ENCODE measurements at places on chromosomes 6 and 20.

DNA sequence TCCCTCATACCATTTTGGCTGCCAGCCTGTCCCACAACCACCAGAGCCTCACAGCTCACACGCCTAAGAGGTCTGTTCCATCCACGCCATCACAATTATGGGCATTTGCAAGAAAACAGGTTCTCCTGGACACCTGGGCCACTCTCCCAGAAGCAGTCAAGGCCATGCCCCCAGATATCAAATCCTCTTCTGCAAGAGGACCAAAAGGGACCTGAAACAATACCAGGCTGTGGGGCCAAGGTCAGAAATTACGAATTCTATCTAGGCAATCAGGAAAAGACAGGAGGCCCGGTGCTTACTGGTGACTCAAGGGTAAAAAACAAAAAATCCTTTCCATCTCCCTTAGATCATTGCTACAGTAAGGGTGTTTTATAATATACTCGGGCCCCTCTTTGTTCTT, 69.8 kb downstream of the ZMYND8 start:
- no peak for DNase-seq

DNA sequence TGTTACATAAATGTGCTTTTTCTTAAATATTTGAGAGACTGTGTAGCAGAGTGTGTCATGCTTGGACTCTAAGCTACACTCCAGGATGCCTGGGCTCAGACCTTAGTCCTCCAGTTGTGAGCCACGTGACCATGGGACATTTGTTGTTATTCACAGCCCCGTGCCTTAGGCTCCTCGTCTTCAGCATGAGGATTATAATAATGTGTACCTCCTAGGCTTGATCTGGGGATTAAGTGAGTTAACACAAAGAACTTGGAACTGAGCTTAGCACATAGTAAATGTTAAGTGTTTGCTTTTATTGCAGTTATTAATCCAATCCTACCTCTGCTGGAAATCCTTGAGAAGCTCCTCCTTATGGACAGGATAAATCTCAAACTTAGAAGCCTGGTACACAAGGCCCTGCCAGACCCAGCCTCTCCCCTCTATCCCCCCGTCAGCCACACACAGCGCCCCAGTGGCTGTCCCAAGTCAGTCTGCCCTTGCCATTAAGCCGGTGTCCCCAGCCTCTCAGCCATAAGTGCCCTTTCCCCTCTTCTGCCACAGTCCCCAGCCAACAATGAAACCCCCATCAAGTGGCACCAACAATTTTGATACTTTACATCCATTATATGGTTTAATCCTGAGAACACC, 177.5 kb downstream of the TMEM242 start:
- no peak for DNase-seq

GRCh38 chr6:144134737-144135136, 15.6 kb upstream of the STX11 start:
- DNase-seq = no peak

DNA sequence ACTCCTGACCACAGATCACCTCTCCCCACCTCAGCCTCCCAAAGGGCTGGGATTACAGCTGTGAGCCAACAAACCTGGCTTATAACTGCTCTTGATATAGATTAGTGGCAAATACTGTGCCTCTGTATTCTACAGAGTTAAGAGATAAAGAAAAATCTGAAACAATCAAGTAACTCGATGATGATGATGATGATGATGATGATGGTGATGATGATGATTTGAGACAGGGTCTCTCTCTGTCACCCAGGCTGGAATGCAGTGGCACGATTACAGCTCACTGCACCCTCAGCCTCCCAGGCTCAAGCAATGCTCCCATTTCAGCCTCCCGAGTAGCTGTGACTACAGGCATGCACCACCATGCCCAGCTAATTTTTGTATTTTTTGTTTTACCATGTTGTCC, 66.3 kb upstream of the MAP7 start:
- no peak for DNase-seq

DNA sequence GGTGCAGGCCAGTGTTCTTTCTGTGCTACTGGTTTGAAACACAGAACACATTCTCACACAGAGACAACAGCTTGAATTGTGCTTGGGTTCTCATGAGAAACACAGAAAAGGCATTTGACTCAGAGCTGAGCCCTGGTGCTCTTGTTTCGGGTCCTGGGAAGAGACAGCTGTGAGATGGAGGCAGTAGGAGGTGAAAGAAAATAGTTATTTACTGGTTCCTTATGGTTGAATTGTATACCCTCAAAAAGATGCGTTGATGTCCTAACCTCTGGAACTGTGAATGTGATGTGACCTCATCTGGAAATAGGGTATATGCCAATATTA, 87.1 kb upstream of the RPS6KA2 start:
- DNase-seq = no peak

GRCh38 chr6:107931894-107932293, 26.1 kb downstream of the SEC63 start:
- peak; percentile 9 for DNase-seq

GRCh38 chr6:125931733-125932450, 24.7 kb upstream of the HINT3 start:
- no peak for DNase-seq

GRCh38 chr20:5650280-5650691, 99.9 kb upstream of the SHLD1 start:
- DNase-seq = no peak

DNA sequence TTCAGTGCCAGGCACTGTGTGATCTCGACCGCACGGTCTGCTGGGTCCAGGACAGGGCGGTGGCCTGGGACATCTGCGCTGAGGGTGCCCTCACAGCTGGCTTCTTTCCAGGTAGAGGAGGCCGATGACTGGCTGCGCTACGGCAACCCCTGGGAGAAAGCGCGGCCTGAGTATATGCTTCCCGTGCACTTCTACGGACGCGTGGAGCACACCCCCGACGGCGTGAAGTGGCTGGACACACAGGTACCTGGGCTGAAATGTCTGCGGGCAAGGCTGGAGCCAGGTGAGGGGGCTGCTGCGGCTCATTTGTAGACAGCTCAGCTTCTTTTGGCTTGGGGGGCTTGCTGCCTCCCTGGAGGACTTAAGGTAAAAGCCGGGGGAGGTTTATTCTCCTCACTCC, 26.6 kb downstream of the PYGB start:
- no peak for DNase-seq

DNA sequence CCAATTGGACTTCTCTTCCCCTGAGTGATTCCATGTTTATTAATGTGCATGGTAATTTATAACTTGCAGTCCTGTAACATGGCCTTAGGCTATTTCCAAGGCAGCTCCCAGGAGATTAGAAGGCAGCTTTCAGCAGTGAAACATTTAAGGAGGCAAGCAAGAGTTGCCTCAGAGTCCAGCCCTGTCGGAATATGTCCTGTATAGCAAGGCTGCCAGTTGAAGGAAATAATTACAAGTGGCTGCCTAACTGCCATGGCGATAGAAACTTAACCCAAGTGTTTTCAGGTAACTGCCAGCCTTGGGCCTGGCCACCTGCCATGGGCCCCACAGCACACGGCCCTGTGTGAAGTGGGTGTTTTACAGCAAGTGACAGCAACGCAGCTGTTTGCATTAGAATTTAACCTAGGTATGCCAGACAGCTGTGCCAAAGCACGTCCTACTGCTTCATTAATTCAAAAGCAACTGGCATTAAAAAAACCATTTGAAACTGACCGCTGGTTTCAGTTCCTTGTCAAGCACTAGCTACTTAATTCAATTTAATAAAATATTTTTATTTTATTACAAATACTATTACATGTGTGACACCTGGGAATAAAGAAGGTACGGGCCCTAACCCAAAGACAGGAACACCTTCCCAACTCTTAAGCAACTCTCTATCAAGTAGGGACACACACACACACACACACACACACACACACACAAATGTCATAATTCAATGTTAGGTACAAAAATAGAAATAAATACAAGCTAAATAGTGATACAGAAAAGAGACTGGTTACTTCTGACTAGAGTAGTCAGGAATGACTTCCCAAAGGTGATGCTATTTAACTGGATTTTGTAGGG, 151.8 kb upstream of the HEY2 start:
- peak; percentile 49 for DNase-seq

DNA sequence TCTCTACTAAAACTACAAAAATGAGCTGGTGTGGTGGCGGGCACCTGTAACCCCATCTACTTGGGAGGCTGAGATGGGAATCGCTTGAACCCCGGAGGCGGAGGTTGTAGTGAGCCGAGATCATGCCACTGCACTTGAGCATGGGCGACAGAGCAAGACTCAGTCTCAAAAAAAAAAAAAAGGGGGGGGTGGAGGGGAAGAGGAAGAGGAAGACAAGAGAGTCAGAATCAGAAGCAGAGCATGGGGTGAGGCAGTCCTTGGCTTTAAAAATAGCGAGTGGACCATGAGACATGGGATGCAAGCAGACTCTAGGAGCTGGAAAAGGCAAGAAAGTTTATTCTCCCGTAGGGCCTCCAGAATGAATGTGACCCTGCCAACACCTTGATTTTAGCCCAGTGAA, 3.9 kb upstream of the SLC9A8 start:
- no peak for DNase-seq

DNA sequence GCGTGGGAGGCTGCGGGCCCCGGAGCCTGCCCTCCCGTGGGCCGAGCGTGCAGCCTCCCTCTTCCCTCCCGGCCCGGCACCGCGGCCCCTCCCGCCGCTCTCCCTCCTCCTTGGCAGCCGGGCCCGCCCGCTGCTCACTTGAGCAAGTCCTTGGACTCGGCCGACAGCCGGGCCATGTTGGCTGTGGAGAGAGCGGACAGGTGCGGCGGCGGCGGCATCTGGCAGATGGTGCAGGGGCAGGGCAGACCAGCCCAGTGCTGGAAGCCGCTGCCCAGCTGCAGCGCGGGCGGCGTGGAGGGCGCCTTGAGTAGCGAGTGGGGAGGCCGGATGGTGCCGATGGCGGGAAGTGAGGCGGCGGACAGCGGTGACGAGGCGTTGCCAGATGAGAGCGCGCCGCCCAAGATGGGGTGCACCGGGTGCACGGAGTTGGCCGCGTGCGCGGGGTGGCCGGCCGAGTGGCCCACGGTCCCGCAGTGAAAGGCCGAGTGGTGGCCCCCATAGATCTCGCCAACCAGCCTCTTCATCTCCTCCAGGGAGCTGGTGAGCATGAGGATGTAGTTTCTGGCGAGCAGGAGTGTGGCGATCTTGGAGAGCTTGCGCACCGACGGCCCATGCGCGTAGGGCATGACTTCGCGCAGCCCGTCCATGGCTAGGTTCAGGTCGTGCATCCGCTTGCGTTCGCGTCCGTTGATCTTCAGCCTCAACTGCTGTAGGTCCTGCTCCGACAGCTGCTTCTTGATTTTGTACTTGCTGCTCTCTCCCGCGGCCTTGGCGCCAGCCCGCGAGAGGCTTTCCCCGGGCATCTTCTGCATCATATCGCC, 766 bp downstream of the OLIG3 start:
- DNase-seq = peak; percentile 7

DNA sequence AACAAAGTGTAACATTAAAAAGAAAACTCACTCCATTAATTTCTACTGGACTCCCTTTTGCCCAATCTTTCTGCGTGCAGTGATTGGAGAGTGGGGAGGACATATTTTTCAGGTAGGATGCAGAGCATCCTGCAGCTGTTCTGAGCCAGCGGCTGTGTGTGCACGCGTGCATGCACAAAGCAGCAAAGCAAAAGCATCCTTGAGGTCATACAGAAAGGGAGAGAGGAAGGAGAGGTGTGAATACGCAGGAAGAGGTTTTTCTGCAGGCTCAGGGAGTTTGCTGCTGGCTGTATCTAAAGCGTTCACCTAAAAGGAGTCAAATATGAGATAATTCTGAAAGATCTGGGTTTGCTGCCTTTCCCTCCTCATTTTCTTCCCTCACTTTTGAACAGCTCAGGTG, 108.4 kb downstream of the HUS1B start:
- DNase-seq = no peak

- no peak for DNase-seq
Measured at GRCh38 chr6:66771626-66772025, 1064.6 kb upstream of the EYS start.

DNA sequence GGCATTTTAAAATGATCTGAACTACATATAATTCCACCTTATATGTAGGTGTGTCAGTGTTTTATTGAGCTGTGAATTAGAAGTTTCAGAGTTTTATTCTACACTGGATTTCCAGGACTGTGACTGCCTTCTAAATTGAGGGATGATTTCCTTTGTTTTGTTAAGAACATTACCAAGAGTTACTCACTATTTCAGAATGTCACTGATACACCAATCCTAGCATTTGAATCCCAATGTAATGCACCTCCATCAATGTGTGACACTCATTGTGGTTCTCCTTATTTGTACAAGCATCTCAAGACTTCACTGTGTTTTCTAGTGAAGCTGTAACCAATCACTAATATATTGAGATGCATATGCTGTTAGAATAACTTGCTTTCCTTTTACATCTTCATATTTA, 86.8 kb downstream of the PLCB1 start:
- no peak for DNase-seq

DNA sequence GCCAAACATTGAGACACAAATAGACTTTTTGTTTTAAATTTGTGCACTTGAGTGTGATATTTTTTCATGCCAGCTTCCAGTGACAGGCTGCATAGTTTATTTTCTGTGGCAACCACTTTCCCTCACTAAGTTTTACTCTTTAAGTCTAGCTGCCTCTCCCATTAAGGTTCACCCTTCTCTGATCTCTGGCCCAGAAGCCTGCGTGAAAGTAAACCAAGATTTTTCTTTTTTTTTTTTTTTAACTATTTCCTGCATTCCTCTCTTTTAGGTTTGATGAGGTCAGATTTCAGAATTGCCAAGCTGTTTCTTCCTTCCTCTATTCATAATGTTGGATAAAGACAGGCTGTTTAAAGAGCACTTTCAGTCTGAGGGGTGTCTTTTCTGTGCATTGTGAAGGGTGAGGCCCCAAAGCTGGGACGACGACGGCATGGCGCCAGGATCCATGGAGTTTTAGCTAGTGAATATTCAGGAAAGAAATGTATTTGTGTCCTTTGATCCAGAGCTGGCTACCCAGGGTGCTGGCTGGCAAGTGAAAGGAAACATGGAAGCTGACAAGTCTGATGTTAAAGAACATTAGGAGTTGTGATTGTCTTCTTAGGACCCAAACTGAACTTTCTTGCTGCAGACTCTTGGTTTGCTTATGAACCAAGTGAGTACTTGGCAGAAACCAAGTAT, 50.7 kb downstream of the DOK5 start:
- no peak for DNase-seq

DNA sequence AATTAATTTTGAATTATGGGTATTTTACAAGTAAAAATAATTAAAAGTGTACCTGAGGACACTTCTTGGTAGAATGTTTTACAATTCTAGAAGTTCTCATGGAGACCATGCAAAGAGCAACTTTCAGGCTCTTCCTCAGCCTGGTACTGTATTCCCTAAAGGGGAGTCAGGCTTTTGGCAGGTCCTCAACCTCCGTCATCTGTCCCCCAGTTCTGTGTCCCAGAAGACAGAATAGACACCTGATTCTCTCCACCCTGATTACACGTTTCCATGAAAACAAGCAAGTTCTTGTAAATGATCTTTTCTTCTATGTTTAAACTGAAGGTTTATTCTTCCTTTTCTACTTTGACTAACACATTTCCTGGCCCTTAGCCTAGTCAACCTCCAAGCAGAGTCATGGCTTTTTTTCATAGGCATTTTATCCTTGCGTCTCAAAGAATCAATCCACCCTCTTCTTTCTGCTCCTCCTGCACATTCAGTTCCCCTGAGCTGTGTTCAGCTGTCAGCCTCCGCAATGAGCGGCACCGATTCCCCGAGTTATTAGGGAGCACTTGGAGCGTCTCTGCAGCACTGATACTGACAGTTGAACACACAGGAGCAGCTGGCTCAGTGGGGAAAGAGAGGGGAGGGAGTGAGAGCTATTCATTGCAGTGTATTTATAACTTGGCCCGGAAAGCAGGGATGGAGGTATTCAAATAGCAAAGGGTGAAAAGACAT, 1082.4 kb upstream of the MAP3K7 start:
- DNase-seq = peak; percentile 9
